Omental fat pad (tissue), 4 donors: ENCODE measurements at places on chromosomes 7 and 10. TPM values are rescaled to one million over a fixed set of nuclear protein-coding genes. Genes with fewer than 3 reads are reported as not detected.

- no peak for DNase-seq
Observed at GRCh38 chr7:25752967-25753791, 398.8 kb upstream of the NFE2L3 start.

VSTM2A gene
- 0.37 TPM for total RNA-seq

GRCh38 chr7:3950249-3950648 lies 649.2 kb downstream of the SDK1 start:
- no peak for DNase-seq

- no peak for DNase-seq
Observed at GRCh38 chr10:114245121-114245791, 6.2 kb downstream of the VWA2 start.

CYP2C19 gene
- 0.24 TPM for total RNA-seq

FAM221A gene
- 18.3 TPM for total RNA-seq

DNA sequence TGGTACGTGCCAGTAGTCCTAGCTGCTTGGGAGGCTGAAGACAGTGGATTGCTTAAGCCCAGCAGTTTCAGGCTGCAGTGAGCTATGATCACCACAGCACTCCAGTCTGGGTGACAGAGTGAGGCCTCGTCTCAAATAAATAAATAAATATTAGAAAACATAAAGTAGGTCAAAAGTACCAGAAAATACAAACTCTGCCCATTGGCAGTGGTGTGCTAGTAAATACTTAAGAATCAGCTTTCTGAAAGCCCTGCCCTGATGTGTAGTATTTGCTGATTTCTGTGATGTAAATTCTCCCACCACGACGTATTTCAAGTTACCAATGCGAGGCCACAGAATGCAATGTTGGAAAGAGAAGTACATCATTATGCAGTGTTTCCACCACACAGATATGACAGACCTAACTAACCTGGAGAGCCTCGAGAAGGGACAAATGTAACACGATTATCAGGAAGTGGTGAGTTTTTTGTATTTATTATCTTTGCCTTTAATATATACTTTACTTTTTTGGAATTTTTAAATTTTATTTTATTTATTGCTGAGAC lies 11.8 kb upstream of the MAP3K8 start:
- DNase-seq, result no peak

GRCh38 chr10:7428673-7429350 lies 18.0 kb upstream of the SFMBT2 start:
- no peak for DNase-seq

DNA sequence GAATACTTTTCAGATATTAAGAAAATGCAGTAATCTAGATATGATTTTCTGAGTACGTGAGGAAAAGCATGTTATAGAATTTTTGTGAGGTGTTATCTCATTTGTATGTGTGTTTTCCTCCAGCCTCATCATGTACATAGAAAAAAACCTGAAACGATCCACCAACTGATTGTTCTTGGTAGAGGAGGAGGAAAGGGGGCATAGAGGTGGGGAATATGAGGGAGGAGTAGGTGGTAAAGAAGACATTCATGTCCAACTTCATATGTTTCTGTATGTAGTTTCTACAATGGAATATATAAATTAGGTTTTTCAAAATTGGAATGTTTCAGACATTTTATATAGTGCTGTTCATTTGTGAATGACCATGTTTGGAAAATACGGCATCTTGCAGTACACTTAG lies 109.4 kb downstream of the TRIM24 start:
- no peak for DNase-seq

- no peak for DNase-seq
Observed at GRCh38 chr7:37100735-37101331, 347.8 kb downstream of the ELMO1 start.

DNA sequence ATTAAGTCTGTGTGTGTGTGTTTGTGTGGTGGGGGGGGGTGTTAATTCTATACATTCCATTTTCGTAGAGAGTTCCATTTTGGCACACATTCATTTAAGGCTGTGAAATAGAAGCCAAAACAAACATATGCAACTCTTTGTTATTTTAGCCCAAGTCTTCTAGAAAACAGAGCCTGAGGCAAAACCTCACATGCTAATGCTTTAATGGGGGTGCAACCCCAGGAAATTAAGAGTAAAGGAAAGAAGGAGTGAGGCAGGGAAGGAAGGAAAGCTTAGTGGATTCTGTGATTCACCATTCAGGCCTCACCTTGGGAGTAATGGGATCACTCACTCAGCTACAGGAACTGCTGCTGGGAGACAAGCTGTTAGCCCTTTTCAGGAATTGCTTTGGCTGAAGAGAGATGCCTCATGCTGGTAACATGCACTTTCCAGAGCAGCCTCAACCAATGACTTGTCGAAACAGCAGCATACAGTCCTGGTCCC lies 73.0 kb upstream of the CTTNBP2 start:
- DNase-seq, result no peak

GRCh38 chr10:97203220-97203619 lies 17.5 kb upstream of the SLIT1 start:
- DNase-seq, result no peak

GRCh38 chr10:52752801-52753445 lies 19.7 kb downstream of the MBL2 start:
- DNase-seq, result no peak
